DND-41 (cell line): ENCODE measurements at places on chromosomes 5 and 9.

DNA sequence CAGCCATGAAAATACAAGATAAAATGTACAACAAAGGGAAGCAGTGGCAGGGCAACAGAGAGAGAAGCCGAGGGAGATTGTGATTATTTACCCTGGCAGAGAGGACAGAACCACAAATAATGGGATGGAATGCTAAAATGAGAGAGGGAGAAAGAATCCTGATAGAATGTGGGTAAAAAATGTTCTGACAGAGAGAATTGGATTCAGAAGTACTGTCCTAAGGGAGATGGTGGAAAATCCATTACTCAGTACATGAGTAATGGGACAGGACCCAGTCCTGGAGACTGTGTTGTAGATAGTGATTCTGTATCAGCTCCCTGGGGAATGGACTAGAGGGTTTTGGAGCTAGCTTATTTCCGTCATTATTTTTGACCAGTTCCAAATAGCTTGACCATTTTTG lies 831.5 kb downstream of the MAT2B start:
- no peak for DNase-seq

- no peak for DNase-seq
These were observed 23.2 kb upstream of the NEURL1B start for GRCh38 chr5:172617817-172618216.

- no peak for DNase-seq
These were observed 36.8 kb downstream of the PCDHAC2 start for GRCh38 chr5:141003031-141003430.

DNA sequence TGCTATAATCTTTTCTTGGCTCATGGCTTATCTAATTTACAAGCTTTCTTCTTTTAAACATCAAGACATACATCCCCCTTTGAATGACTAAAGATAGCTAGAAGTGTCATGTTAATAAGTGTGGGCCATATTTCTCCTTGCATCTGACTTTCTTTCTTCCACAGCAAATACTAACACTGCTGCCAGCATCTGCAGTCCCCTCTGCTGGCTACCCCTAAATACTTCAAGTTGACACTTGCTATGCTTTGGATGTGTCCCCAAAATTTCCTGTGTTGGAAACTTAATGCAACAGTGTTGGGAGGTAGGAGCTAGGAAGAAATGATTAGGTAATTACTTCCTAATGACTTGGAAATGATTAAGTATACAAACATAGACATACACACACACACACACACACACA lies 459.0 kb upstream of the ST8SIA4 start:
- DNase-seq = no peak

DNA sequence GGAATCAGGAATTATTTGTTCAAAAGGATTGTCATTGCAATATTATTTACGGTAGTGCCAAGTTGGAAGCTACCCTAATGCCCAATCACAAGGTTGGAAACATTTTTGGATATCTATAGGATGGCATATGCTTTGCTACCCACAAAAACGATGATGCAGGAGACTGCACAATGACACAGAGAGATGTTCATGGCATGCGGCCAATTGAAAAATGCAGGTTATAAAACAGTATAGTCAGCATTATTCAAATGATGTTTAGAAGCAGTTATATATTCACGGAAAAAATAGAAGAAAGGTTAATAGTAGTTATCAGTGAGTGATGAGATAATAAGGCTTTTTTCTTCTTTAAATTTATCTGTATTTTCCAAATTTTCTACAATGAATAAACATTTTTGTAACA lies 5.9 kb upstream of the ACSL6 start:
- DNase-seq = no peak

GRCh38 chr5:133372293-133372937 lies 239.9 kb downstream of the FSTL4 start:
- no peak for DNase-seq

GRCh38 chr5:155024015-155024414 lies 10.5 kb downstream of the KIF4B start:
- no peak for DNase-seq

DNA sequence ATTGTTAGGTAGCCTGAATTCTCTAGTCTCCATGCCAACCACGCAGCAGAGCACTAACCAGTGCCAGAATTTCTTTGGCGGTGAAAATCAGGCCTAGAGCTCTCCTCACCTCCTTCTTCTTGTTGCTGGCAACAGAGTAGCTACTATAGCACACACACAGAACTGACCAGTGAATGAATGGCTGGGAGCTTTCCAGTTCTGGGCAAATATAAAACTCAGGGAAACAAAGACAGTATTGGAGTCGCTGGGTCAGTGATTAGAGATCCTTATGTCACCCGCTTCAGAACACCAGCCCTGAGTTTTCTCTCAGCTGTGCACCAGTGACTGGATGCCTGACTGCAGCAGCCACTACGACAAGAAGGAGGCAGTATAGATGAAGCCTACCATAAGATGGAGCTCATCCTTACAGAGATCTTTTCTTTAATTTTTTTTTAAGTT lies 26.9 kb upstream of the FEM1C start:
- DNase-seq = no peak

GRCh38 chr9:8717146-8717545 lies 917.6 kb upstream of the DMAC1 start:
- DNase-seq = no peak

- no peak for DNase-seq
These were observed 22.4 kb downstream of the C9 start for GRCh38 chr5:39341896-39342295.

DNA sequence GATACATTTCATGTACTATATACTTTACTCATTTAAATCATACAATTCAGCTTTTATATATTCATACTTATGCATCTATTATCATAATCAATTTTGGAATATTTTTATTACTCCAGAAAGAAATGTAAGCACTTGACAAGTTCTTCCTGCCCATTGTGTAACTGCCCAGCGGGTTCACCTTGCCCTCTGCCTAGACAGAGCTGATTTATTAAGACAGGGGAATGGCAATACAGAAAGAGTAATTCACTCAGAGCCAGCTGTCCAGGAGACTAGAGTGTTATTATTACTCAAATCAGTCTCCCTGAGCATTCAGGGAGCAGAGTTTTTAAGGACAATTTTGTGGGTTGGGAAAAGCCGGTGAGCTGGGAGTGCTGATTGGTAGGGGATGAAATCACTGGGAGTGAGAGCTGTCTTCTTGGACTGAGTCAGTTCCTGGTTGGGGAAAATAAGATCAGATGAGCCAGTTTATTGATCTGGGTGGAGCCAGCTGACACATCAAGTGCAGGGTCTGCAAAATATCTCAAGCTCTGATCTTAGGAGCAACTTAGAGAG lies 16.1 kb upstream of the SPIN1 start:
- no peak for DNase-seq

DNA sequence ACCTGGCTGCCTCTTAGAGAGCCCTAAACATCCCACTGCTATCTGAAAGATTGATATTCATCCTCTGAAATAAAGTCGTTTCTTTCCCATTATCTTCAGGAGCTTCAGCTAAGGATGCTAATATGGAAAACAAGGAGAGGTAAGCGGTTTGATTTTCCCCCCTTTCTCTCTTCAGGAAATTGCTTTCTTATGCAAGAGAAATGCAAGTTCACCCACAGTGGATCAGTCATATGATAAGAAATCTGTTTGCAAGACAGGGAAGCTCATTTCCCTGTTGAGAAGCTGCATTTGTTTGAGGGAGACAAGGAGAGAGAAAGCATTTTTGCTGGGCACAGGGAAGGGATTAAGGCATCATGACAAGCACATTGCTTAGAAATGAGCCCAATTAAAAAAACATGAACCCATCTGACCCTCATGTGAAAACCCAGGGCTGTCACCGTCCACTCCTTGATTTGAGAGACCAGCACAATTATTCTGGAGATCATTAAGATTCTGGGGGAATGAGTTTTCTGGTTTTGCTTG lies 53.7 kb upstream of the BOD1 start:
- DNase-seq = no peak

DNA sequence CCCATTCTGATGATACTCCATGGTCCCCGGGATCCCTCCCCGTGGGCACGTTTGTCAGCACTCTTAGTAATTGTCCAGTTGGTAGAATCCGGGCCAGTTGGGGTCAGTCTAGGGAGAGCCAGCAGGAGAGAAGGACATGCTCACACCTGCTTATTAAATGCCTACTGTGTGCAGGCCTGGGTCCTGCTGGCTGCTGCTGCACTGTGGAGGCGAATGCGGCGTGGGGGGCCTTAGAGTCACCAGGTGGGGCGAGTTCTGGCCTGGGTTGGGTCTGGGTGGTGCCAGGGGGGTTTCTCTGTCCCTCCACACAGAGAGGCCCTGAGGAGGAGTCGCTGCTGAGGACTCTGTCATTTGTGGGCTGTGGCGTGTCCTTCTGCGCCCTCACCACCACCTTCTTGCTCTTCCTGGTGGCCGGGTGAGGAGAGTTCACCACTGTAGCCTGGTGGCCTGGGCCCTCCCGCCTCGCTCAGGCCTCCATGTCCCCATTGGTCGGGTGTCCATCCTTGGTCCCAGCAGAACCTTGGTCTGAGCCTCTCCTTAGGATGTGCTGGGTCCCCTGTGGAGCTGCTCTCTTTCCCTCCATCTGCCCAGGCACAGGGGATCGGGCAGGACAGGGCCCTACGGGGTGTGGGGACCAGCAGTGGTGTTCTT lies 17.3 kb downstream of the ADGRD2 start:
- no peak for DNase-seq

DNA sequence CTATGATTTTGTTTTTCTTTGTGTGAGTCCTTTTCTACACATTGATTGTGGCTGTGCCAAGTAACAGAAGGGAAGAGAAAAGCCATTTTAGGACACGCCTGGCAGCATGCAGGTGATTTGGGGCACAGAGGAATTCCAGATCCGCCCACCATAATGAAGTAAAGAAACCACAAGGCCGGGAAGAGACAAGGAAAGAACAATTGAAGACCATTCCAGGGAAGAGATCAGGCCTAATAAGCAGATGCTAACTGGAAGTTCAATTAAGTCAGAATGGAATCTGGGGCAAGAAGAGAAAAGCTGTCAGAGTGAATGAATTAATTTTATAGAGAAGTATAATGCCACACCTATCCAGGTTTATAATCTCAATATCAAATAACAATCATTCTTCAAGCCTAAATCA lies 110.2 kb upstream of the ISL1 start:
- DNase-seq = no peak

GRCh38 chr5:104353371-104353770 lies 790.8 kb upstream of the NUDT12 start:
- DNase-seq = no peak
